ENCODE measurements at places on chromosomes 16 and 17. TPM values are rescaled to one million over a fixed set of nuclear protein-coding genes. Genes with fewer than 3 reads are reported as not detected.
A peak's percentile ranks its signal among the peaks of the same experiment; 100 is the strongest.

DNA sequence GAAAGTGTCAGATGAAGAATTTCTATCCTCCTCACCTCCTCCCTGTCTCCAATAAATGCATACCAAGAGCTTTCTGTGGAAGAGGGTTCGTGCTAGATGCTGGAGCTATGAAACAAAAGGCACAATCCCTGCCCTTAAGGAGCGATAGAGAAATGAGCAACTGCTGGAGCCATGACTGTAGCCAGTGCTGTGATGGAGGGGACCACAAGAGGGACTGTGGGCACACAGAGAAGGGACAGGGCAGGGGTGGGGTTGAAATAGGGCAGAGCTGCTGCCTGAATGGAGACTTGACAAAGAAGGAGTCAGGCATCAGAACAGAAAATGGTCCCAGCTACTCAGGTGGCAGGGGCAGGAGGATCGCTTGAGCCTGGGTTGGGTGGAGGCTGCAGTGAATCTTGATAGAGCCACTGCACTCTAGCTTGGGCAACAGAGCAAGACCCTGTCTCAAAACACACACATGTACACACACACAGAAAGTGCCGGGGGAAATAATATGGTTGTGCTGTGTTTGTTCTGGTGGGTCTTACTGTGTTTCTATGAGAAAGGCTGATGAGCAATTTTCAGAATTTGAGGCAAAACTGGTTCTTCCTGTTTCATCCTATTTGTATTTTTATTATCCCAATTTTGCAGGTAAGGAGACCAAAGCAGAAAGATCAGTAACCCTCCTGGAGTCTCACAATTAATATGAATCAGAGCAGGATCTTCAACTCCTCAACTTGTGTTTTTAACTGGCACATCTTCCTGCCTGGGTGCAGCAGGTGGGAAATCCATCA is 16.5 kb downstream of the TMEM98 start:
- no peak for DNase-seq

DNA sequence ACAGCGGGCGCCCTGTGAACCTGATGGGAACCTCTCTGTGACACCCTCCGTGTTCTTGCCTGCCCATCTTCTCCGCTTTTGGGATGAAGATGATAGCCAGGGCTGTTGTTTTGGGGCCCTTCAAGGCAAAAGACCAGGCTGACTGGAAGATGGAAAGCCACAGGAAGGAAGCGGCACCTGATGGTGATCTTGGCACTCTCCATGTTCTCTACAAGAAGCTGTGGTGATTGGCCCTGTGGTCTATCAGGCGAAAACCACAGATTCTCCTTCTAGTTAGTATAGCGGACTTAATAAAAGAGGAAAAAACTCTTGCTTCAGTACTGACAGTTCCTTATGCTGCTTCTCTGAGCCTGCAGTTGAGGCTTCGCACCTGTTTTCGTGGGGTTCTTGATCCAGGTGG is 10.5 kb downstream of the CDK5RAP3 start:
- DNase-seq: no peak

The PLEKHH3 gene
- total RNA-seq: 47.5 TPM

DNA sequence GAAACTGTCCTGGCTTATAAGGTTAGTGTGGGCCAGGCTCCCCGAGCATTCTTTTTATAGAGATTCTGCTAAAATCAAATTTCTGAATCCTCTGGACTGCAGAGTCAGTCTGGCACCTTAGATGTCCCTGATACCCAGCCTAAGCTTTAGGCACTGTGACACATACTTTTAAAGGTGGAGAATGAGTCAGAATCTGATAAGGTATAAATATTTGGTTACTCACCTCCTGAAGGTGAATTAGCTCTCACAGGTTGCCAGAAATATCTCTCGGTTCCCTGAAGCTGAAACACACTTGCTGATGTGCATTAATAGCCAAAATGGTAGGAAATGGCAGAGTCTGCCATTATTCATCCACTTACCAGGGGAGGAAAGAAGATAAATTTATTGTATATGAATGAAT is 446.9 kb downstream of the UTP18 start:
- DNase-seq: no peak

- DNase-seq: no peak
Measured at GRCh38 chr17:60525328-60525684, 736 bp downstream of the APPBP2 start.

GRCh38 chr17:80927791-80928216 is 63.8 kb upstream of the CHMP6 start:
- no peak for DNase-seq

The NHERF2 gene
- 0.27 TPM for total RNA-seq

DNA sequence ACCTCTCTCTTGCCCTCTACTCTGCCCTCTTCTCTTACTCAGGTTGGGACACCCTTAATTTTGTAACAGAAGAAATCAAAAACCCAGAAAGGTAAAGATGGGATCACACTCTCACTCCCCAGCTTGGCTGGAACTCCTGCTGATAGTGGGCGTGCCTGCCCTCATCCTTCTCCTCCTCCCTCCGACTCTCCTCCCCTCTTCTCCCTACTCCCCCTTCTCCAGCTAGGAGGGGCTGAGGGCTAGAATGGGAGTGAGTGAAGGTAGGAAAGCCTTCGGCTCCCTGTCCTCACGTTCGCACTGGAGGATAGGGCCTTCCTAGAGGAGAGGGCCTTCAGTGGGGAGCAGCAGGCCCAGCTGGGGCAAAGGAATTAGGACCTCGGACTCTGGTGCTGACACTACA is 20.3 kb downstream of the SLC7A6OS start:
- no peak for DNase-seq

The AOC2 gene
- 5.0 TPM for total RNA-seq

DNA sequence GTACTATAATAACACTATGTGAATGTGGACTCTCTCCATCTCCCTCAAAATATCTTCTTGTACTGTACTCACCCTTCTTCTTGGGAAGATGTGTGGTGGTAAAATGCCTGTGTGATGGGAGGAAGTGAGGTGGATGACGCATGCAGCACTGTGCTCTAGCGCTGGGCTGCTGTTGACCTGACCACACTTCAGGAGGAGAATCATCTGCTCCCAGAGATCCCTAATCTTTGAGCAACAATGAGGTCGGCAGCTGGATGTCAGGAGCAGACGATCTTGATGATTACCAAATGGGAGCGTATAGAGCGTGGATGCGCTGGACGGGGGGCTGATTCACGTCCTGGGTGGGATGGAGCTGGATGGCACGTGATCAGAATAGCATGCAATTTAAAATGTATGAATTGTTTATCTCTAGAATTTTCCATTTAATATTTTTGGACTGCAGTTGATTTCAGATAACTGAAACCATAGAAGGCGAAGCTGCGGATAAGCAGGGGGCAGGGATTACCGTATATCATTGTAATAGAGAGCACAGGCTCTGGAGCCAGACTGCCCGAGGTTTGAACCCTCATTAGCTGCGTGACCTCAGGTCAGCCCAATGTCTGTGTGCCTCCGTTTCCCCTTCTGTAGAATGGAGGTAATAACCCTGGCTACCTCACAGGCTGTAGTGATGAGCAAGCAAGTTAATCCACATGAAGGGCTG is 23.7 kb upstream of the CYLD start:
- DNase-seq: no peak

- peak; percentile 58 for DNase-seq
Measured at GRCh38 chr17:61551255-61551742, 39.7 kb downstream of the NACA2 start.

DNA sequence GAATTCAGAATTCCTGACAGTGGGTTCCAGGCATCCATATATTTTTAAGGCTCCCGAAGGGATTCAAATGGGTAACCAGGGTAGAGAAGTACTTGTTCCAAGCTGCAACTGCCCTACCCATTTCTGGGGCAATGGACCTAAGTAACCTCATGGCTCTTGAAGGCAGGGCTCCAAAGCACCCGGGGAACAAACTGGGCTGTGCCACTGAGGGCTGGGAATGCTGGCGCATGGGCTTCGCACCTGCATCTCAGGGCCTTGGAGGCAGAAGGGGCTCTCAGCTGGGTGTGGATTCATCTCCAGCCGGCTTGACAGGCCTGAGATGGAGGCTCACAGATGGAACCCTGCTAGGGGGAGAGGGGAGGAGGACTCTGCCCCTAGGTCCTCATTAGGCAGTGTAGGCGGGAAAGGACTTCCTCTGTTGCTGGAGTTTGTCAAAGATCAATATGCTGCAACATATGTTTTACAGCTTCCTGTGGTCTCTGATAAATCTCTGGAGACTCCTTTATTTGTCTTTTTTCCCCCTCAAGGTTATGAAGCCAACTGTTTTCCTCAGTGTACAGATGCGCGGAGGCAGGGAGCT is 232.3 kb upstream of the NLRP1 start:
- no peak for DNase-seq

DNA sequence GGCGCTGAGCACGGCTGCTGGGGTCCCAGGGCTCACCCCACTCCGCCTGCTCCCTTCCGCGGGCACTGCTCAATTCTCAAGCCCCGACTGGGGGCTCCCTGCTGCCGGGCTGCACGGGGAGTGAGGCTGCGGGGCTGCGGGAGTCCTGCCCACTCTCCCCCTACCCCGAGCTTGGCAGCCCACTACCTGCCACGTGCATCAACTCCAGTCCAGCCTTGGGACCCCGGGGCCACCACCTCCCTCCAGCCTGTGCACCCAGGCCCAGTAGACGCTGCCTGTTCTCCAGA is 43.3 kb upstream of the SSTR5 start:
- DNase-seq: no peak

GRCh38 chr16:20801278-20801677 is 5.0 kb downstream of the ERI2 start:
- no peak for DNase-seq

- no peak for DNase-seq
Measured at GRCh38 chr17:62194401-62194800, 129.3 kb upstream of the MED13 start.

DNA sequence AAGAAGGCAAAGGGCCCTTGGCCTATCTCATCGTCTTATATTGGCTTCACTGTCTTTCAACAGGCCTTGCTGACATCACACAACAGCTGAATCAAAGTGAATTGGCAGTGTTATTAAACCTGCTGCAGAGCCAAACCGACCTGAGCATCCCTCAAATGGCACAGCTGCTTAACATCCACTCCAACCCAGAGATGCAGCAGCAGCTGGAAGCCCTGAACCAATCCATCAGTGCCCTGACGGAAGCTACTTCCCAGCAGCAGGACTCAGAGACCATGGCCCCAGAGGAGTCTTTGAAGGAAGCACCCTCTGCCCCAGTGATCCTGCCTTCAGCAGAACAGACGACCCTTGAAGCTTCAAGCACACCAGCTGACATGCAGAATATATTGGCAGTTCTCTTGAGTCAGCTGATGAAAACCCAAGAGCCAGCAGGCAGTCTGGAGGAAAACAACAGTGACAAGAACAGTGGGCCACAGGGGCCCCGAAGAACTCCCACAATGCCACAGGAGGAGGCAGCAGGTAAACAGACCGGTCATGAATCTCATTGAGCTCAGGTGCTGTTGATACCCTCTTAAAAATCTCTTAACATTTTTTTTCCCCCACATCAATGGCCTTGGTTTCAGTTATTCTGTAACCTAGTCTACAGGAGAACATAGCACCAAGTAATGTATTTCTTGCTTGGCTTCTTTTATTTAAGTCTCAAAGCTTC is 64.7 kb downstream of the CDK12 start:
- DNase-seq: no peak

The DOC2A gene
- 0.31 TPM for total RNA-seq

- DNase-seq: no peak
Measured at GRCh38 chr16:89561142-89561883, 831 bp downstream of the RPL13 start.

- no peak for DNase-seq
Measured at GRCh38 chr16:14437426-14437825, 192.6 kb downstream of the PARN start.

The RAB11FIP4 gene
- total RNA-seq: 15.0 TPM

The NRN1L gene
- total RNA-seq: 0.80 TPM

The CDYL2 gene
- total RNA-seq: 2.5 TPM

DNA sequence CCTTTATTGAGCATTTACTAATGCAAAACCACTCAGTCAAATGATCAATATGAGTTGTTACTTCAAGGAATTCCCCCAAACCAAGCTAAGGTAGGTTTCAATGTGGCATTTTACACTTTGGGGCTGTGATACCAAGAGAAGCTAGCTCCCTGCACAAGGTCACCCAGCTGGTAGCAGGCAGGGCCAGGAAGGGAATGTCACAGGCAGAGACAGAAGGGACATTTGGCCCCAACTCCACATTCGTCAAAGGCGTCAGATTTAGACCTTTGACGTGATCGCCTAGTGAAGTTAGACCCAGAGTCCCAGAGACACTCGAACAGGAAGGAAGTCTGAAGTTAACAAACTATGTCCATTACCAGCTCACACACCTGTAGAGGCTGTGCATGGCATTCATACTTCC is 5.5 kb upstream of the SMG1 start:
- DNase-seq: peak; percentile 51

GRCh38 chr16:88886845-88887521 is 20.5 kb upstream of the PABPN1L start:
- no peak for DNase-seq

The ASGR1 gene
- 0.85 TPM for total RNA-seq

- no peak for DNase-seq
Measured at GRCh38 chr16:57589374-57589773, 39.1 kb upstream of the ADGRG1 start.

GRCh38 chr16:88502371-88502770 is 49.3 kb downstream of the ZFPM1 start:
- DNase-seq: no peak

DNA sequence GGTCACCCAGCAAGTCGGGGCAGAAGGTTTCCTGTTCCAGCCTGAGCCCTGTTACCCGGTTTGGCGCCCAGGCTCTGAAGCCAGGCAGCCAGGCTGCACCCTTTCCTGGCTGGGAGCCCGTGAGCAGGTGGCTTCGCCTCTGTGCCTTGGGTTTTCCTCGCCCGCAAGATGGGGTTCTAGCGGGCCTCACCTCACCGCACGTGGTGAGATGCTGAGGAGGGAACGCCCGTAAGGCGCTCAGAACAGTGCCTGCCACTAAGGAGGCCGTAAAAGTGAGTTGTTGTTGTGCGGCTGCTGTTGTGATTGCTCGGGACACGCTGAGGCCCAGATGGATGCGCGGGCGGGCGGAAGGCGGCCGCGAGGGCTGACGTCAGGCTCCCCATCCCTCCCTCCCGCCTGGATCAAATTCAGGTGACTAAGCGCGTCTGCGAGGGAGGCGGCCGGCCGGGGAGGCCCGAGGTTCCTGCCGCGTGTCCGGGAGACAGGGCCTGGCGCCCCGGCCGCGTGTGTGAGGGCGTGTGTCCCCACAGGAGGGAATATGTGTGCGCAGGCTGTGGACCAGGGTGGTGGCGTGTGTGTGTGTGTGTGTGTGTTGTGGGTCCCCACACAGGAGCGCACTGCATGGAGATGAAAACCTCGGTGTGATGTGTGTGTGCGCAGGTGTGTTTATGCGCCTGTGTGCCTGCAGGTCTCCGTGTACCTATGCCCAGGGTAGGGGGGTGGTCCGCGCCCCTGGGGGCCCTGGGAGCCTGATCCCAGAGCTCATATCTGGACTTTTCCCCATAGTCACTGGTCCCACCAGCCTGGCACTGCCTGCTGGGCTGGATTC is 4.3 kb downstream of the CAMKK1 start:
- no peak for DNase-seq

GRCh38 chr17:21250854-21251253 is 2.4 kb downstream of the NATD1 start:
- DNase-seq: no peak

Measured in OCI-LY7 (cell line).